ENCODE measurements at places on chromosomes 2 and 18.

DNA sequence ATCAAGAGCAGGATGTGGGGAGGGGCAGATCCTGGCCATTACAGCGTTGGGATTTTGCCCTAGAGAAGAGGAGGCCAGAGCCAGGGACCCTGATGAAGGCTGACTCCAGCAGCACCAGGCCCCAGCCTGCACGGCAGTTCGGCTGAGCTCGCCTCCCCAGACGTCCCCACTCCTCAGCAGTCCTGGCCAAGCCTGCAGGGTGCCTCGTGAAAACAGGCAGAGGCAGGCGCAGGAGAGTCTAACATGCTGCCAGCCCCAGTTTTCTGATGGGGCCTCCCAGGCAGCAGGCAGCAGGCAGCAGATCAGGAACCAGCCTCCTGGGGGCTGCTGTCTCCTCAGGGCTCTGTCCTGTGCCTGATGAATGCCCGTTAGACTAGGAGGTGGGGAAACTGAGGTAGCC lies 19.7 kb upstream of the GLI2 start:
- DNase-seq: no peak

- DNase-seq: no peak
Observed at GRCh38 chr2:168054657-168055056, 192.7 kb downstream of the STK39 start.

DNA sequence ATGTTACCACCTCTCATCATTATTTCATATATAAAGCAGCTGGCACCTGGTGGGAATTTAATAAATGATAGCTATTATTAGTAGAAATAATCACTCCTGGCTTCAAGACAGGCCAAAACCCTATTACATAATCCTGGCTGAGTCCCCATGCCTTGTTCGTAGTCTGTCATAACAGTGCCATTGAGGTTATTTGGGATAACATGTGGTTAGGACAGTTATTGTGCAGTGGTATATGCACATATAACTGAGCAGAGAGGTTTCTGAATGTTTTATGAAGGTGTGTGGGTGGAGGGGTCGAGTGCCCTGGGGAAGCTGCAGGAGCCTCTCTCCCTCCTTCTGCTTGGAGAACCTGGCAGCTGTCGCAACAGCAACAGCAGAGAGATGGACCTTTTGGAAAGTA lies 162.4 kb upstream of the NABP1 start:
- no peak for DNase-seq

DNA sequence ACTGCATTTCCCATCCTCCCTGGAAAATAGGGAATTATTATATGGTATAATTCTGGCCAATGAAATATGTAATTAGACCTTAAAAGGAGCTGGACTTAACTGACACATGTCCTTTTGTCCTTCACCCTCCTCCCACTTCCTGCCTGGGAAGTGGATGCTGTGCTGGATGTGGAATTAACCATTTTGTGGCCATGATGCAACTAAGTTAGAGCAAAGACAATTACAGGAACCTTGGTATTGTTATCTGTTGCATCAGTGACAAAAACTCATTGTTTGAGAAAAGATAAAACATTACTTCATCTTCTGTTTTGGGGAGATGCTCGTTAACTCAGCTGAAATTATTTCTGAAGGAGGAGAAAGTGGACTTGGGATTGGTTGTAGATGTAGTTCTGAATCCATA lies 227.7 kb upstream of the BOD1L2 start:
- no peak for DNase-seq

DNA sequence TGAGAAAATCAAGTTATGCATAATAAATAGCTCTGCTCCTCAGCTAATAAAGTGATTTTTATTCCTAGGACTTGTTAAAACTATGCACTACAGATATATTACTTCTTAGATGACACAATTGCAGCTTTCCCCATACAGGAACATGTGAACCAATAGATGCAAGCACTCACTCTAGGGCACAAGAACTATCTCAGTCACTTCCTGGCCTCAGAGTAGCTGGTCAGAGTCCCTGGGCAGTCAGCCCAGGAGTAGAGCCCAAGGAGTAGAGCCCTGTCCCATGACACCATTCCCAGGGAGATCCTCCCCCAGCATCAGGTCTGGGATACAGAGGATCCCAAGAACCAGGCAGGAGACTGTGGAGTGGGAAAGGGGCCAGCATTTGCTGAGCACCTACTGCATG lies 2.7 kb downstream of the TNS1 start:
- DNase-seq: no peak

GRCh38 chr2:2950403-2950952 lies 427.1 kb downstream of the EIPR1 start:
- no peak for DNase-seq

DNA sequence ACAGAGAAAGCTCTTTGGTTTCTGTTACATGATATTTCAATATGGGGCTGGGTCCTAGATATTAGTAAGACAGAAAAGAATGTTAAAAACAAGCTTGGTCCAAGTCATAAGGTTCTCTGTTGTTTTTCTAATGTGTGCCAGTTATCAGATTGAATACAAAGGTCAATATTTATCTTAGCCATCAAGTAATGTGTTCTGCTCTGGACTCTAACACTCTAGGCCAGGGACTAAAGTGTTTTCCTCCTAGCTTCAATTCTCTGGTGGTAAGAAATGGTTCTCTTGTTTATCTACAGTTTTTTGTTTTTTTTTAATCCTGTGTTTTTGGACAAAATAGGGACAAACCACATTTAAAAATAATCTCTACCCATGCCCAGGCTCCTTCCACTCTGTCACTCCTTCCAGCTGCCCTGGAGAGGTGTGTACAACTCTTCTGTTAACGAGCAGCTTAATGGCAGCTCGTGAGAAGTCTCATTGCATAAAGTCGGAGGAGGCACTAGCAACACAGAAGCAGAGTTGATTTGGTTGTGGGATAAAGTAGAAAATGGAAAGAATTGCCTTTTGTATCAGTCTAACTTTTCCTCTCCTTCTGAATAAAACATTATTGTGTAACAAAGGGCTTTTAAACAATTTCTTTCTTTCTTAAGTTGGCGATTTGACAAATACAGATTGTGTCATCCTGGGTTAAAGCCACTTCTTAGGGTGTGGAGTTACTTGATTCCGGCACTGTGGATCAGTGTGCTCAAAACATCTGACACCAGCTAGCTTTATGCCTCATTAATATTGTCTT lies 8.0 kb upstream of the SESTD1 start:
- DNase-seq: no peak

GRCh38 chr2:239377591-239377990 lies 23.2 kb downstream of the HDAC4 start:
- no peak for DNase-seq

- DNase-seq: no peak
Observed at GRCh38 chr2:59463426-59463825, 1090.0 kb downstream of the BCL11A start.

DNA sequence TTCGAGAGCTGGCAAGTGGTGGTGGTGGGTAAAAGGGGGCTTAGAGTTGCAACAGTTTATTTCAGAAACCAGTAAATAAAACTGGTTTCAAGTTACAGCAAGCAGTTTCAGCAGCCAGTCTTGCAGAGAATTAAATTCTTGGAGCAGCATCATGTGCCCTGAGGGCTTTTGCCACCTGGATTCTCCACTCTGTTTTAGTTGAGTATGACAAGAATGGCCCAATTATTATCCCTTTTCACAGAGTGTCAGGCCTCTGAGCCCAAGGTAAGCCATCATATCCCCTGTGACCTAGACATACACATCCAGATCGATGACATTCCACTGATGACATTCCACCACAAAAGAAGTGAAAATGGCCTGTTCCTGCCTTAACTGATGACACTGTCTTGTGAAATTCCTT lies 72.8 kb upstream of the FANCL start:
- no peak for DNase-seq

DNA sequence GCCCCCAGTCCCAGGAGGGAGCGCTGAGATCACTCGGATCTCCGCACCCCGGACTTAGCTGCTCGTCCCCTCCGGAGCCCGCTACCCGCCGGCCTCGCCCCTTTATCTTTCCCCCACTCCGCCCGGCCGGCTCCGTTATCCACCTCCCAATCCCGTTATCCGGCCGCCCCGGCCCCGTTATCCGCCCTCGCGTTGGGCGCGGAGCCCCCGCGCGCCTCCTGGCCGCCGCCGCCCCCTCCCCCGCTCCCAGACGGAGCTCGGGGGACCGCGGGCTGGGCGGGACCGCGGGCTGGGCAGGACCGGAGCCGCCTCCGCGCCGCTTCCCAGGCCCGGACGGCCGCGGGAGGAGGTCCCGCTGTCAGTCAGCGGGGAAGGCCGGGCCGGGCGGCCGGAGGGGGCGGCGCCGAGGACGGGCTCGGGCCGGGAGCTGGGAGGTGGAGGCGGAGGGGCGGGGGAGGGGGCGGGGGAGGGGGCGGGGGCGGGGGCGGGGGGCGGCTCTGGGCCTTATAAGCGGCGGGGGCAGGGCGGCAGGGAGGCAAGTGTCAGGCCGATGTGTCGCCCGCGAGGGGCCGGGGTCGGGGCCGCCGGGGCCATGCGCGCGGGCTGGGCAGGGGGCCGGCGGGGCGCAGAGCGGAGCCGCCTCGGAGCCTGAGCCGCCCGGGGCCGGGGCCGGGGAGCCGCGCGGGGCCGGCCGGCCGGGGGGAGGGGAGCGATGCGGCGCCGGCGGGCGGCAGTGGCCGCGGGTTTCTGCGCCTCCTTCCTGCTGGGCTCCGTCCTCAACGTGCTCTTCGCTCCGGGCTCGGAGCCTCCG lies at the start of gene PKDCC:
Gene PKDCC (plus strand): TSS at position 534 of the 811 bp plus-strand sequence. CDS start 179 bp downstream, at position 713.
- peak; percentile 63 for DNase-seq

DNA sequence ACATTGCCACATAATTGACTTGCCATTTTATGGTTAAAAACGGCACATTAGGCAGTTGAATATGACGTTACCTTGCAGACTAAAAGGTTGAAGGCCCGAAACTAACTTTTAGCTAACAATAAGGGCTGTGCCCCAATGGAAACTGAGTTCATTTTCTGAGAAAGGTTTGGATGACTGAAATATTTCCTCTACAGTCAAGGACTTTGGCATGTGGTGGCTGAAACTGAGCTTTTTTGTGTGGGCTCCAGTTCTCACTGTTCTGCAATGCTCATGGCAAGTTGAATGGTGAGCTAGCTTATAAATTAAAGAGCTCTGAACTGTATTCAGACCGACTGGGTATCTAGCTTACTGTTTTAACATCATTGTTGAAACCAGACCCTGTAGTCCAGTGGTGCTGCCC lies 23.8 kb upstream of the TXNDC2 start:
- no peak for DNase-seq

GRCh38 chr2:36376319-36376765 lies 20.8 kb downstream of the CRIM1 start:
- DNase-seq: peak; percentile 68

- no peak for DNase-seq
Observed at GRCh38 chr2:35228584-35228983, 1127.0 kb upstream of the CRIM1 start.

GRCh38 chr2:54504866-54505265 lies 48.7 kb downstream of the SPTBN1 start:
- no peak for DNase-seq
